ENCODE measurements at places on chromosomes 4 and X.

- no peak for DNase-seq
These were observed 32.4 kb upstream of the PDLIM3 start for GRCh38 chr4:185567381-185568376.

DNA sequence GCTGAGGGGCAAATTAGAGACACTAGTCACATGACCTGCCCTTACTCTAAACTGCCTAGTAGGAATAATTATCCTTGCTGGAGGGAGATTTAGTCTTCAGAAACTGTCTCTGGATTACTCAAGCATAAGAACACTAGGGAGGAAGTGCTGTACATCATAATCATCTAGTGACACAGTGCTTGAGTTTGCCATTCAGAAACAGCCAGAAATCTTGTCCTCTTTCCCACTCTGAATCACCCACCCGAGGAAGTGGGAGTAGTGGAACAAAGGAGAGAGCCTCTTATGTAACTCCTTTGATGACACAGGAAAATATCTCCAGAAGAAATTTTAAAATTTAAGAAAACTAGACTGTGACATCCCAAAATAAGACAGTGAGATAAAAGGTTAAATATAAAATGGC, 69.3 kb upstream of the PCDH19 start:
- DNase-seq: no peak

- DNase-seq: no peak
These were observed 5.9 kb upstream of the STIM2 start for GRCh38 chr4:26854701-26855100.

DNA sequence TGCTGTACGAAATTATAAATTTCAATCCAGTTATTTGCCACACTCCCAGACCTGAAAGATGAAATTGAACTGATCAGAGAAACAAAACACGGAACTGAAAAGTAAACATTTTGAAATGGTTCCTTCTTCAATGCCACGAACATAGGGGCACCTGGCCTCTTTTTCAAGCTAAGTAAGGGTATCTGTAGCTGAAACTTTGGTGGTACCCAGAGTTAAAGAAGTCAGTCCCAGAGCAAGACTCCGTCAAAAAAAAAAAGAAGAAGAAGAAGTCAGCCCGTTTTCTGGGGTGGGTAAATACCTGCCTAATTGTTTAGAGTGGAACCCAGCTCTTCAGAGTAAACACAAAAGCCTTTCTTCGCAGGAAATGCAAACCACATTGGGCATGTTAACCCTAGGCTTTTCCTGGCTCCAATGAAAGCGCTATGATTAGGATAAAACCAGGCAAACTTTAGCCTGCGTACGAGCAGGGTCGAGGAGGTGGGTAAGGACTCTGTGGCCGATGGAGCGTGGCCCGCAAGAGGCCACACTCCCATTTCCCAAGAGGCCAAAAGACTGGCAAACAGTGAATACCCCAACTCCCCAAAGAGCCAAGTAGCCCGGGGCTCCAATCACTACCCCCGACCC, 1.3 kb downstream of the ANTXR2 start:
- DNase-seq: no peak

DNA sequence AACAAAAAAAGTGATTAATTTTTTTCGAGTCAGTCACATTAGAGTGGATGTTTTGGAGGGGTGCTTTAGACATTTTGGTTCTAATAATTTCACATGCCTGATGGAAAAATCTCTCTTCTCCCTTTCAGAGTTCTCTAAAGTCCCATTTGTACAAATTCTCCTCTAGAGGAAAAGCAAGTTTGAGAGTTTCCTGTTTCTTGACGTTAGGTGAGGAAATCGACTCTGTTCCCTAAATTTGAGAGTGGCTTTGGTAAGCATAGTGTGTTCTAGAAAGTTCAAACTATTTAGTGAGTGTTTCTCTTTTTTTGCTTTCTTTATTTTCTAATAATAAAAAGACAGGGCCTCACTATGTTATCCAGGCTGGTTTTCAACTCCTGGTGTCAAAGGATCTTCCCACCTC, 1.6 kb upstream of the ATP6AP2 start:
- DNase-seq: no peak

DNA sequence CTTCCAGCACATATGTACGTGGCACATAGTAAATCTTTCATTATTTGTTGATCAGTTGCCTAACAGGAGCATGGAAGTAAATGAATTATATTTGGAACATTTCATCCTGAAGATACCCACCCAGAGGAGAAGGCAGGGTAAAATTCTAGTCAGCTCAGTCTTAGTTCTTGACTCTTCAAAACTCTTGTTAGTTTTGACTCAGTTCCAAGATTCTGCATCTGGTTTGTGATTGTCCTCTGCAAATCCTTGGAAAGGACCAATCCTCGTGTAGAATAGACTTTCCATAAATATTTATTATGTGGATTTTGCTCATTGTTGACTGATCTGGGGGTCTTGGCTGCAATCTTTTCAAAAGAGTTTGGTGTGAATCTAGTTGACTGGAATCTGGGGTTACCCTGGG, 257.5 kb upstream of the FAT1 start:
- no peak for DNase-seq

DNA sequence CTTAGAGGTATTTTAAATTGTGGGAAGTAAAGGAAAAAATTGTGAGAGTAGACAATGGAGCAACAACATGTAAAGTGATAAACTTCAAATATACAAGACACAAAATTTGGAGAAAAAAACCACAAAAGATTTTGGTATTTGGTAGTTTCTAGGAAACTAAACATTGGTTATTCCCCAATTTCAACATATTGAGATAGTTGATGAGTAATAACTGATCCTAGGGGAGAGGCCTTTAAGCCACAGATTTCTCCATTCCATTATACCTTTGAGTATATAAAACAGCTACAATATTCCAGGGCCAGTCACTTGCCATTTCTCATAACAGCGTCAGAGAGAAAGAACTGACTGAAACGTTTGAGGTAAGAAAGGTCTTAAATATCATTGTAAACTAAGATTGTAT, at the start of gene FDCSP:
Gene FDCSP, plus strand, starts transcription at position 301 of the 400 bp plus-strand sequence. CDS start 5,071 bp downstream, outside the sequence.
- no peak for DNase-seq

GRCh38 chr4:17058536-17058915, 160.1 kb upstream of the LDB2 start:
- no peak for DNase-seq

DNA sequence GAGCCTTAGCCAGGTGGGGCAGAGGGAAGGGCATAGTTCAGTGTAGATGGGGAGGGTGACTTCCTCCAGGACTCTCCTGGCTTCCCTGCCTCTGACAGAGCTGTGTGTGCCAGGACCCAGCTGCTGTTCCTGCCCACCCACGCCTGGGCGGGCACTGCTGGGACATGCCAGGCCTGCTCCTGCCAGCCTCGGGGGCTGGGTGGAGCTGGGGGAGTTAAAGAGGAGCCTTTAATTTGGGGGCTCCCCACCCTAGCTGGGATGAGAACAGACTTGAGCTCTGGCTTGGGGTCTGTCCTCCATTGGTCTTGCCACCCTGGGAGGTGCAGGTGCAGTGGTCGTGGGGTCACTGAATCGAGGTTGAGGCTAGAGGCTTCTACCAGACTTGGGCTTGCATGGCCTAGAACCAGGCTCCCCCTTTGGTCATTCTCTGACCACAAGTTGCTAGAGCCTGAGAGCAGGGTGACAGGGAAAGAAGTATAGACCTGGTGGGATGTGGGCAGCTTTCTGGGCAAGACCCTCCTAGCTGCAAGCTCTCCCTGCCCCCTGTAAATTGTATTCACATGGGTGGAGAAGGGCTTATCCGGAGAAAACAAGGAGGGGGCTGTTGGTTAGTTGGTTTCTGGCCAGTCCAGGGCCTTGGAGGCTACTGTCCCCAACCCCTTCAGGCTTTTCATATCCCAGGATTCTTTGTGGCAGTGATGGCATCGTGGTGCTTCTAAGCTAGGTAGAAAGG, 5.7 kb downstream of the EFNB1 start:
- no peak for DNase-seq

DNA sequence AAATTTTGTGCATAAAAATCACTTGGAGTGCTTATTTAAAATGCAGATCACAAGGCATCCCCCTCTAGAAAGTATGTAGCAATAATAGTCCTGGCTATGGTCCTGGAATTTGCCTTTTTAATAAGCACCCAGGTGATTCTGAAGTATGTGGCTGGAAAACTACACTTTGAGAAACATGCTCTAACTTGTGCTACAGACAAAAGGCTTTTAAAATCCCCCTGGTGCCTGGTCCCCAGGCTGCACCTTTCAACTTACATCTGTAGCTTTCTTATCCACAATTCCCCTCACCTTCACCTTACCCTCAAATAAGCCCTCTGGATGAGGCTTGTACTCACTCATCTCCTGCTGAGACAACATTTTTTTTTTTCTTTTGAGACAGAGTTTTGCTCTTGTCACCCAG, 21.1 kb downstream of the ART3 start:
- DNase-seq: no peak

DNA sequence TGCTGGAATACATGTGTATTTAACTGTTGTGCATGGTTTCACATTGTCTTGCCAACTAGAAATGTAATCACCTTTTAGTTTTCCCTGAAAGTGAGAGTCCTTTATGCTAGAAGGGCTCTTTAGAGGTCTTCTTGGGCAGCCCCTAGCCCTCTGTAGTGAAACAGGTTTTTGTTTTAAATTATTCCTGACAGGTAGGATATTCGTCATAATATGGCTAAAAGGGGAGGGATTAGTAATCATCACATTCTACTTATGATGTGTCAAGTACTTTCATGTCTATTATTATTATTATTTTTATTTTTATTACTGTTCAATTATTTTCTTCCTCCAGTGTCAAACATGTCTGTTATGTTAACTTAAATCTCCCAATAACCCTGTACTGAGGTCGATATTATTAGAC, 35.5 kb downstream of the MSN start:
- no peak for DNase-seq

GRCh38 chrX:147847999-147848398, 63.7 kb upstream of the FMR1 start:
- DNase-seq: no peak

DNA sequence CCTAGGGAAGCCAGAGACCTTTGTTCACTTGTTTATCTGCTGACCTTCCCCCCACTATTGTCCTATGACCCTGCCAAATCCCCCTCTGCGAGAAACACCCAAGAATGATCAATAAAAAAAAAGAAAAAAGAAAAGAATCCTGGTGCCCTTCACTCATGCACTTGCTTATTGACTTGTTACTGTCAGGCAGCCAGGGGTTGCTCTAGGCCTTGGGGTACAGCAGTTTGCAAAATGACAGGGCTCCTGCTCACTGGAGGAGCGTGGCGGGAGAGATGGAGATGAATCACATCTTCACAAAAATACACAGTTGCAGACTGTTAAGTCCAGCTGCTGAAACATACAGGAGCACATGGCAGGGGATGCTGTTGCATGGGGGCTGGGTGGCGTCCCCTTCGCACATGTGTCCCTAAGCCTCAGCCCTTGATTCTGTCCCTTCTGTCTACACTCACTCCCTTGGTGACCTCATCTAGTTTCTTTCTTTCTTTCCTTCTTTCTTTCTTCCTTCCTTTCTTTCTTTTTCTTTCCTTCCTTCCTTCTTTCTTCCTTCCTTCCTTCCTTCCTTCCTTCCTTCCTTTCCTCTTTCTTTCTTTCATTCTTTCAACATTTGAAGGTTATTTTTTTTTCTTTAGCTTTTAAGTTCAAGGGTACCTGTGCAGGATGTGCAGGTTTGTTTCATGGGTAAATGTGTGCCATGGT, 16.9 kb upstream of the TMEM271 start:
- DNase-seq: no peak

- no peak for DNase-seq
These were observed 34.6 kb downstream of the FAM9C start for GRCh38 chrX:13009844-13010243.

DNA sequence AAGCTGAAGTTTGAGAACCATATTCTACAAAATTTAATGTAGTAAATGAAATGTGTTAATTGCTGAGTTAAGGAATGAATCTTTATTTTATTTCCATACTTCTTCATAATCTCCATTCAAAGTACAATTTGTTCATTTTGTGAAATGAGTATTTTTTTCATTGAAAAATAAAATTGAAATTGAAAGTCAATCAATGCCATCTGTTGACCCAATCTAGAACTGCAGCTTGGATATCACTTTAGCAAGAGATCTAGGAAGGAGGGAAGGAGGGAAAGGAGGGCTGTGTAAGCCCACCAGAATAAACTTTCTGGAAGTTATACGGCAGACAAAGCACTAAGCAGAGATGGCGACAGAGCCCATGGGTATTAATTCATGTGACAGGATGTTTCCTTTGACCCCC, 128.4 kb downstream of the ZMAT1 start:
- DNase-seq: peak; percentile 36

GRCh38 chrX:54067766-54068165, 23.5 kb upstream of the PHF8 start:
- DNase-seq: no peak

DNA sequence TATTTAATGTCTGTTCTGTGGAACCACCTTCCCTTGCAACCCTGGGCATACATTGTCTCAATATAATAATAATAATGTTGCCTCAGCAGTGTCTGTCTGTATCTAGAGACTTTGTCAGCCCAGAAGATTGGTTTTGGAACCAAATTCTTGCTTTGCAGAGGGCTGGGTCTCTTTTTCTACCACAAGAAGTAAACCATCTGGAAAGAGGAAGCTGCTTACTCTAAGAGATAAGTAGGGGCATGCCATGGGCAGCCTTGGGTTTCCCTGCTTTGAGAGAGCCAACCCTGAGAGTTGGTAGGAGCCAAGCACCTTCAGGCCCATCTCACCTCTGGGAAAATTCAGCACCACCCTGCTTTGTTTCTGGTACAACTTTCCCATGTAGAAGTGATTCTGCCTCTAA, 27.0 kb downstream of the TMEM31 start:
- no peak for DNase-seq

- no peak for DNase-seq
These were observed 969.3 kb upstream of the FTHL17 start for GRCh38 chrX:32041181-32041580.

- DNase-seq: no peak
These were observed 126.7 kb downstream of the AFAP1 start for GRCh38 chr4:7812921-7813320.

DNA sequence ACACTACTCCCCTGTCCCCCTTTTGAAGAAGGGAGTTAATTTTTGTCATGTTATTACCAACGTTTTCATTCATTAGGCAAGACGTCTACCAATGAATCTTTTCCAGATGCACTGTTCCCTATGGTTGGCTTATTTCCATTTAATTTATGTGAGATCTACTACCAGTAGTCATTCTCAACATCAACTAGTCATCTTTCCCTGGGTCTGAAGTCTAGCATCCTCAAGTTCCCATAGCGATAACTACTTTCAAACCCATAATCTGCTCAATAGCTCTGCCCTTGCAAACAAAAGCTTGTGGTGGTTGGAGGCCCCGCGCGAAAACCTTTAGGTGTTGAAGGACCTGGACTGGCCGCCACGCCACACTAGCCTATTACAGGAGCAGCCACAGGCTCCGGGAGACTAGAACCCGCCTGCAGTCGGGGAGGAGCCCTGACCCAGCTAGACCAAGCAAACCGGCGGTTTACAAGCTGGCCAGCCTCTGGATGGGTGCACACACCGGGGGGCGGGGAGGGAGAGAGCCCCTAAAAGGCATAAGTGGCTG, 746 bp downstream of the PPAT start:
- peak; percentile 80 for DNase-seq

- DNase-seq: peak; percentile 11
These were observed 56.6 kb downstream of the LINC00632 start for GRCh38 chrX:140766024-140766611.

GRCh38 chr4:182877326-182877883, 39.8 kb downstream of the DCTD start:
- DNase-seq: no peak

- DNase-seq: no peak
These were observed 678.2 kb upstream of the FAM241A start for GRCh38 chr4:111466811-111467604.

- no peak for DNase-seq
These were observed 16.5 kb downstream of the TRAPPC11 start for GRCh38 chr4:183675625-183676024.

Data from erythroblast (primary cell).